GM03348 (cell line): ENCODE measurements at places on chromosomes 11 and 22.
A peak's percentile ranks its signal among the peaks of the same experiment; 100 is the strongest.

DNA sequence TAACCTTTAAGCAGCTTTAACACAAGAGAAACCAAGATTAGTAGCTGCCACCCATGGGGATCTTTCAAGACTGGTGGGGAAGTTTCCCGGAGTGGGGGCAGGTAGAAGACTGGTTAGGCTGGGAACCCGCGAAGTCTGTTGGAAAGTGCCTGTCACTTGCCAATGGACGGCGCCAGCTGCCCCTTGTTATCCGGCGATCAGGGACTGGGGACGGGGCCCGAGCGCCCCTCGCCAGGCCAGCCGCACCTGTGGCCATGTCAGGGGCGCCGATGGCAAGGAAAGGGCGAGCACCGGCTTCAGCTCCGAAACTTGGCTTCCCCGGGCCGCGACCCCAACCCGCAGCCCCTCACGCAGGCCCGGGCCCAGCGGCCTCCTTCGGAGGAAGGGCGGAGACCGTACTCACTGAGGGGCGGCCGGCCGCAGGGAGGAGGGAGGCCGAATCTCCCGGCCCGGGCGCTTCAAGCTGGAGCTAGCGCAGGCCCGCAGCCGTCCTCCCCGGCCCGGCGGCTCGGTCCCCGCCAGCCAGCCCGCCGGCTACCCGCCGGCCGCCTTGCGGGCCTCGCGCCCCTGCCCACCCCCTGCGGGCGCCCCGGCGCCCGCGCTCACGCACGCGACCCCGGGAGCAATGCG, 539 bp downstream of the EIF4ENIF1 start:
- peak; percentile 80 for DNase-seq

- no peak for DNase-seq
Measured at GRCh38 chr11:118202599-118203422, 22.0 kb downstream of the JAML start.

DNA sequence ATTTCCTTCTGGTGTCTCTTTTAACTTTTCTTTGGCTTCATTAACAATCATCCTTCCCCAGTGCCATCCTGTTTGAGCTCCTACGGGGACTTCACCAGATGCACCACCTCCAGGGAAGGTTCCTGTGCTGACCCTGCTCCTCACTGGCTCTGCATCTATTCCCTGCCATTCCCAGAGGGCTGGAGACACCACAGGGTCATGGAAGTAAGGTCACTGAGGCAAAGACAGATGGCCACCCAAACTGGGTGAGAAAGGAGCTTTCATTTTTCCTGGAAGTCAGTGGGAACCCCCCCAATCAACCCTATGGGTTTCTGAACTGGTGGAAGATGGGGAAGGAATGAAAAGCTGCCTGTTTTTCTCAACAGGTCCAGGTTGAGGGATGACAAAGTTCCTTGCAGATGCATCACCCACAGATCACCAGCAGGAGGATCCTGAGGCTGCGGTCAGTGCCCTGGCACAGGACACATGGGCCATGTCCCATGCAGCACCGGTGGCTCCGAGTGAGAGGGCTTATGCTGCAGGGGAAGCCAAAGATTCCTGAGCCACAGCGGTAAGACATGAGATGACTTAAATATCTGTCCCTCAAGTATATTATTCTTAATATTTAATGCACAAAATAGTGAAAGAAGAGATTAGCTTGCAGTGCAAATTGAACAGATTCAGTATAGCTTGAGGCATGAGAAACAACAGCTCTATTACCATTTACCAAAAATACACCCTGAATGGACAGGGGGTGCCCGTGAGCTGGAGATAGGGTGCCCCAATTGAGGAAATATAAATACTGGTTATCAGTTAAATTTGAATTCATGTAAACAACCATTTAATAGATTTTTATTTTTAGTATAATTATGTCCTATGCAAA, 73.0 kb upstream of the VPREB1 start:
- DNase-seq, result peak; percentile 26

DNA sequence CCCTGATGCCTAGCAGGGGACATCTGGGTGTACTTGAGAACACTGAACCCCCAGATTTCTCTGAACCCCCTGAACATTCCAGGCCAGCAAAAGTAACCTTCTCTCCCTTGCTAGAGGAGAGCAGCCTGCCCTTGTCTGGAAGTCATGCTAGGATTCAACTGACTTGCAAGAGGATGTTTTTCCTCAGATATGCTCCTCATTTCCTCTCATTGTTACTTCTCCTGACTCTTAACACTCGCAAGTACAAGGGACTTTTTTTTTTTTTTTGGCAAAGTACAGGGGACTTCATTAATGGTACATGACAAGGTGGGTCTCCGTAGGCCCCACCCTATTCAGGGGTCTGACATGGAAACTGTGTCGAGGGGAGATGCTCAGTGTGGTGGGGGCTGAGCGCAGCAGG, 6.3 kb upstream of the MCHR1 start:
- DNase-seq, result no peak

DNA sequence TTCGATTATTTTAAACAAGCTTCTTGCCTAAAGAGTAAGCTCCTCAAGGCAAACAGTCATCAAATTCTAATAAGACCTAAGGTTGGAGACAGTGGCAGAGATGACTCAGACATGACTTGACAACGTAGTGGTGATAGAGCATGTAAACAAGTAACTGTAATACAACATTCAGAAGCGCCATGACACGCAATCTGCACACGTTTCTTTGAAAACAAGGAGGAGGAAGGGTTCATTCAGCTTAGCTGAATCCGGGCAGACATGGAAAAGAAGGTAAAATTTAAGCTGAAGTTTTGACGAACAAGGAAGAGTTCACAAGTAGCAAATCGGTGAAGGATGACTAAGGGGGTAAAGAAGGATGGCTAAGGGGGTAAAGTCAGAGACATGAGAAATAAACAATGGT, 152.4 kb upstream of the ZC3H12C start:
- no peak for DNase-seq

DNA sequence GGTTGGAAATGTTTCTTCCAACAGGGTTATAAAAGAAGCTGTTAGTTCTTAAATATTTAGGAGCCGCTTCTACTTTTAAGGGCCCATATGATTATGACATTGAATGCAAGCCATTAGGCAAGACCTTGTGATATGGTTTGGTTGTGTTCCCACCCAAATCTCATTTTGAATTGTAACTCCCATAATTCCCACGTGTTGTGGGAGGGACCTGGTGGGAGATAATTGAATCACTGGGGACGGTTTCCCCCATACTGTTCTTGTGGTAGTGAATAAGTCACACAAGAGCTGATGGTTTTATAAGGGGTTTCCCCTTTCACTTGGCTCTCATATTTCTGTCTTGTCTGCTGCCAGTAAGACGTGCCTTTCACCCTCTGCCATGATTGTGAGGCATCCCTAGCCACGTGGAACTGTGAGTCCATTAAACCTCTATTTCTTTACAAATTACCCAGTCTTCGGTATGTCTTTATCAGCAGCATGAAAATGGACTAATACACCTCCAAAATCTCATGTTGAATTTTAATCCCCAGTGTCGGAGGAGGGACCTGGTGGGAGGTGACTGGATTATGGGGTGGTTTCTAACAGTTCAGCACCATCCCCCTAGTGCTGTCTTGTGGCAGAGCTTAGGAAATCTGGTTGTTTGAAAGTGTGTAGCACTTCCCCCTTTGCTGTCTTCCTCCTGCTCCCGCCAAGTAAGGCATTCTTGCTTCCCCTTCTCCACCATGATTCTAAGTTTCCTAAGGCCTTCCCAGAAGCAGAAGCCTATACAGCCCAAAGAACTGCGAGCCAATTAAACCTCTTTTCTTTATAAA, 4.3 kb downstream of the CD59 start:
- no peak for DNase-seq

DNA sequence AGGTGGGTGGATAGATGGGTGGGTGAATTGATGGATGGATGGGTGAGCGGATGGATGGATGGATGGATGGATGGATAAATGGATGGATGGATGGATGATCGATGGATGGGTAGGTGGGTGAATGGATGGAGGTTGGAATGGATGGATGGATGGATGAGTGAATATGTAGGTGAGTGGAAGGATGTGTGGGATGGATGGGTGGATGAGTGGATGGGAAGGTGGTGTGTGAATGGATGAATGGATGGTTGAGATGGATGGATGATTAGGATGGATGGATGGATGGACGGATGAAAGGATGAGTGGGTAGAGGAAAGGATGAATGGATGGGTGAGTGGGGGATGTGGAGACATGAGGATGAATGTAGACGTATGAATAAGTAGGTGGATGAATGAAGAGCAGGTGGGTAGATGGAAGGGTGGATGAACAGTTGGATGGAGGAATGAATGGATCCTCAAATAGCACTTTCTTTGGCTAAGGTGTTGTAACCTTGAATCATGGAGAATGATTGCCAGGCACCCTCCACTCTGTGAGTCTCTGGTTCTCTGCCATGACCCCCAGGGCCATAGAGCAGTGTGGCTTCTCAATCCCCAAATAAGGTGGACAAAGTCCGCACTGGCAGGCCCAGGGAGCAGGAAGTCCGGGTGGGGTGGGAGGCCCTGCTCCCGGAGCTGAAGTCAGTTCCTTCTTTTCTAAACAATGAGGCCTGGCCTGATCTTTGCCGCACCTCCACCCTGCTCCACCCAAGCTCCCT, 36.9 kb downstream of the IGF2 start:
- DNase-seq, result no peak

GRCh38 chr11:18368221-18368620, 26.1 kb upstream of the LDHA start:
- peak; percentile 64 for DNase-seq

DNA sequence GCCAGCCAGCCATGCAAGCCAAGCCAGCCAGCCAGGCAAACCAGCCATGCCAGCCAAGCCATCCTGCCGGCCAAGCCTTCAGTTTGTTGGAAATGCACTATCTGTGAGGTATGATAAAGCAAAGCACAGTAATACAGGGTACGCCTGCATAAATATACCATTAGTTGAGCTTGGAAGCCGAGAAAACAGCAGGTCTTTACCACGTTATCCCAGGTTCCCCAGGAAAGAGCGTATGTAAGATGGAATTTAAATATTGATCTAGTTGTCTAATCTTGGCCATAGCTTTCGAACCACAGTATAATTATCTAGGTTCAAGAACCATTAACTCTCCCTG, 24.2 kb downstream of the CCT8L2 start:
- DNase-seq, result no peak

- no peak for DNase-seq
Measured at GRCh38 chr22:25638638-25639037, 74.2 kb downstream of the GRK3 start.

DNA sequence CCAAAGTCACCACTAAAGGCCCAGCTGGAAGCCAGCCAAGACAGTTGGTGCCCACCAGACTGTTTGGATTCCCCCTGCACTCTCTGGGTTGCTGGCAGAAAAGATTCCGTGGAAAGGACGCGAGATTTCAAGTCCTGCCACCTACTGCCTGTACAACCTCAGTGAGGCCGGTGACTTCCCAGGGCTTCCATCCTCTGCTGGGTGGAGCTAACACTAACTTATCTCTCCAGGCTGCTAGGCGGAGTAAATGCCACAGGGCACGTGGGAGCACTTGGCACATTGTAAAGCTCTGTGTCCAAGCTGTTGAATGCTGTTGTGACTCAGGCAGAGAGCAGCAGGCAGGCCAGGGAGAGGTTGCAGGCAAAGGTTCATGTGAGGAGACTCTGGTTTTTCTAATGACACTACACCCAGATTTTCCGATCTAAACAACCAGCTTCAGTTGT, 50.9 kb upstream of the CDON start:
- DNase-seq, result peak; percentile 93

- DNase-seq, result no peak
Measured at GRCh38 chr11:105057432-105057831, 12.3 kb upstream of the CARD16 start.

DNA sequence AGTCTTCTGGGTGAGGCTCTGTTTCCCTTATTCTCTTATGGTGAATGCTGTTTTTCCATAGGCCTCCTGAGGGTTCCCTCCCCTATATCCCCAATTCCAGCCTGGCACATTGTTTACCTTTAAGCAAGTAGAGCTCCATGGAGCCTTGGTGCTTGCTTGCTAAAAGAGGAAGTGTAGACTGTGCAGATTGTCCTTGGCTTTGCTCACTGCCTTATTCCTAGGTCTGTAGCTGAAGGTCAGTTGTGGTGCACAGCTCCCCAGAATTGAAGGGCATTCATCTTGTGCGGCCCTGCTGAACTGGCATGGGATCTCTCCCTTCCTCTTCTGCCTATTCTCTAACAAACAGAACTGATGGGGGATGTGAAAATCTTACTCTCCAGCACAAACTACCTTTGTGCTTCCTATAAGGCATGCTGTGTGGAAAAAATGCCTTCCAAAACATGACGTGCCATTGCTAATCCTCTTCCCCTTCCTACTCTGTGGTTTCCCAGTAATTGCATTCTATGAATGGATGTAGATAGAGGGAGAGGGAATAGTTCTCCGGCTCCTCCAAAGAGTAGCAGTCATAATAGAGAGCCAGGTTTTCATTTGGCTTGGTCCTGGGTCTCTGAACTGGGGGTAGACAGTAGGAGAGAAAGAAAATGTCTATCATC, 34.2 kb upstream of the PLET1 start:
- DNase-seq, result peak; percentile 40

GRCh38 chr11:33944693-33945424, 53.0 kb upstream of the LMO2 start:
- no peak for DNase-seq

DNA sequence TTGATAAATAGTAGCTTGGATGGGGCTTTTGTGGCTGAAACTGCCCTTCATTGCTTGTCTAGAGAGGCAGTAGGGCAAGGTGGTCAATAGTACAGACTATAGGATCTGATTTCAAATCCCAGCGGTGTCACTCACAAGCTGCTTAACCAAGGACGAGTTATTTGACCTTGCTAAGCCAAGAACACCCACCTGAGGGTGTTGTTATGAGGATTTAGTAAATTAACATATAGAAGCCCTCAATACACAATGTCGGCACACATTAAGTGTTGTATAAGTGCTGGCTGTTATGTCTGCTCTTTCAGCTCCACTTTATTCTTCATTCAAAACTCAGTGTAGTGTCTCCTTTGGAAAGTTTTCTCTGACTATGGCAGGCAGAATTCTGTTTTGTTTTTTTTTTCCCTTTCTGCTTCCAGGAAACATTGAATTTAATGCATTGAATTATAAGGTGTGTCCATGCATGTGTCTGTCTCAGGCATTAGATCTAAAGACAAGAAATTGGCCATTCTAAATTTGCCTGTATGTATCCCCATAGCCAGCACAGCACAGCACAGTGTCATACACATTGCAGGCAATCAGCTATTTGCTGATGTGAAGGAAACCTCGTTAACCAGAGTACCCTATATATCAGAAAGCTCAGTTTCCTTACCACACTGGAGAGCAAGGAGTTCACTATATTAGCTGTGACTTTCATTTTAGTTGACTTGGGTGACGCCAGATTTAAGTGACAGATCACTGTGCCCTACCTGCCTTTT, 212.1 kb downstream of the NELL1 start:
- DNase-seq, result no peak

DNA sequence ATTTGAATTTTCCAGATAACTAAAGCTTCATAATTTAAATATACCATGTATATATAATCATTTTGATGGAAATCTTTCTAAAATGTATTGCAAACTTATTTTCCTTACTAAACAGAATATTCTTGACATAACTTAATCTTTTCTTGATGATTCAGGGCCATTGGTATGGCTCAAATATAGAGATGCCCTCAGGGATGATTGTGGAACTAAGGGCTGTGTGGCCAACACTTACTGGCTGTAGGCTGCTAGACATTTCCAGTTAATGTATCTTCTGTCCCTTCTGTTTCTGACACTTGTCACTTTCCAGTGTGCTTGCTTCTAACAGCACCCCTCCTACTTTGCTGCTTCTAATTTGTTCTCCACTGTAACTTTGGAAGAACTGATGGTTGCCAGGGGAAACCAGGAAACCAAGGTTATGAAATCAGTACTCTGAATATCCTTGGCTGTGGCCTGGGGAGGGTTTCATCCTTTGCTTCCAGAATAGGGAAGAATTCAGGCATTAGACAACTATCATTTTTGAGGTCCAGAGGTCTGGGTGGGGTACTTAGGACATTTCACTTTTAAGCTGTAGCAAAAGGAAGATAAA, 697.2 kb downstream of the ETS1 start:
- DNase-seq, result peak; percentile 41

- no peak for DNase-seq
Measured at GRCh38 chr22:48884786-48885185, 942.9 kb downstream of the BRD1 start.
